ENCODE measurements at places on chromosomes 16 and 17.

GRCh38 chr17:28188841-28189263, 130.1 kb upstream of the TMEM97 start:
- no peak for DNase-seq

- DNase-seq = peak; percentile 78
Observed at GRCh38 chr16:57576429-57576870, 34.0 kb downstream of the ADGRG5 start.

- DNase-seq = no peak
Observed at GRCh38 chr17:51590071-51590656, 329.8 kb downstream of the UTP18 start.

GRCh38 chr16:2925951-2926649, 14.4 kb downstream of the FLYWCH1 start:
- no peak for DNase-seq

DNA sequence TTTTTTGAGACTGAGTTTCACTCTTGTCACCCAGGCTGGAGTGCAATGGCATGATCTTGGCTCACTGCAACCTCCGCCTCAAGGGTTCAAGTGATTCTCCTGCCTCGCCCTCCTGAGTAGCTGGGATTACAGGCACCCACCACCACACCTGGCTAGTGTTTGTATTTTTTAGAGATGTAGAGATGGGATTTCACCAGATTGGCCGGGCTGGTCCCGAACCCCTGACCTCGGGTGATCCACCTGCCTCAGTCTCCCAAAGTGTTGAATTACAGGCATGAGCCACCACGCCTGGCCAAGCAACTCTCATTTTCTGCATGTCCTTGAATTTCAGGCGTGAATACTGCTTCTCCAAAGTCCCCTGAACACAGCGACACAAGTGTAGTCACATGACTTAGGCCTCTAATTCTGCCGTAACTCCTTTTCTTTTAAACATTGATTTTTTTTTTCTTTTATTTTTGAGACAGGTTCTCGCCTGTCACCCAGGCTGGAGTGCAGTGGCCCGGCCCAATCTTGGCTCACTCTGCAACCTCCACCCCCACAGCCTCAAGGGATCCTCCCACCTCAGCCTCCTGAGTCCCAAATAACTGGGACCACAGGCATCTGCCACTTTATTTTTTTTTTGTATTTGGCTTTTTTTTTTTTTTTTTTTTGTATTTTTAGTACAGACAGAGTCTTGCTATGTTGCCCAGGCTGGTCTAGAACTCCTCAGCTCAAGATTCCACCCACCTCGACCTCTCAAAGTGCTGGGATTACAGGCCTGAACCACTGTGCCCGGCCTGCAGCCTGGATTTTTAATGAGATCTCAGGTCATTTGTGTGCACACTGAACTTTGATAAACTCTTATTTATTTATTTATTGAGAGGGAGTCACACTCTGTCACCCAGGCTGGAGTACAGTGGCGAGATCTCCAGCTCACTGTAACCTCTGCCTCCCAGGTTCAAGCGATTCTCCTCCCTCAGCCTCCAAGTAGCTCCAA, 124.6 kb downstream of the KCNJ18 start:
- DNase-seq = no peak

- DNase-seq = no peak
Observed at GRCh38 chr17:17609121-17609520, 17.6 kb upstream of the PEMT start.

- peak; percentile 46 for DNase-seq
Observed at GRCh38 chr16:17364319-17365210, 106.2 kb downstream of the XYLT1 start.

DNA sequence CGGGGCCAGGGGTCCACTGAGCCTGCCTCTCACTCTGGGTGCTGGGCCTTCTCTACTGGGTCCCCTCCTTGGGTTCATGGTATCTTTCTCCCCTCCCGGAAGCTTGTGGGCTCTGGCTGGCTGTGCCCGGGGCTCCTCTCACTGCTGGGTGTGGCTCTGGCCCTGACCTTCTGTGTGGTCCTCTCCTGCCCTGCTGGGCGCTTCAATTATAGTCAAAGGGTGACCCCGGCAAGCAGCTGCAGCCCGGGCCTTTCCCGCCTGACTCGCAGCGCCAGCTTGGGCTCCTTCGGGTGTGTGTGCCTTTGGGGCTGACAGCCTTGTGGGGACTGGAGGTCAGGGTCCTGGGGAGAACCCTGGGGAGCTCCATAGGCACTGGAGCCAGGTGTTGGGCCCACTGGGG, 54.2 kb upstream of the PVALEF start:
- DNase-seq = no peak

GRCh38 chr17:63609816-63610573, 9.3 kb downstream of the TACO1 start:
- no peak for DNase-seq

GRCh38 chr16:70638814-70639792, 7.3 kb upstream of the IL34 start:
- no peak for DNase-seq

- no peak for DNase-seq
Observed at GRCh38 chr16:57435838-57436237, 11.3 kb downstream of the CIAPIN1 start.

Data from T-helper 9 cell (primary cell).